Progenitor cell of endocrine pancreas (in vitro differentiated cells): ENCODE measurements at places on chromosomes 3 and 15.

GRCh38 chr3:23262766-23263165, 59.6 kb downstream of the UBE2E2 start:
- no peak for DNase-seq

DNA sequence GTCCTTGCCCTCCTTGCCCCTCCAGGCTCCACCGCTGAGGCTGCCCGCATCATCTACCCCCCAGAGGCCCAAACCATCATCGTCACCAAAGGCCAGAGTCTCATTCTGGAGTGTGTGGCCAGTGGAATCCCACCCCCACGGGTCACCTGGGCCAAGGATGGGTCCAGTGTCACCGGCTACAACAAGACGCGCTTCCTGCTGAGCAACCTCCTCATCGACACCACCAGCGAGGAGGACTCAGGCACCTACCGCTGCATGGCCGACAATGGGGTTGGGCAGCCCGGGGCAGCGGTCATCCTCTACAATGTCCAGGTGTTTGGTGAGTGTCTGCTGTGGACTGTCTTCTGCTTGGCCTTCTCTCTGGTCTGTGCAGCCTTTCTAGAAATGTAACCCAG, 61.0 kb downstream of the BOC start:
- DNase-seq = no peak

DNA sequence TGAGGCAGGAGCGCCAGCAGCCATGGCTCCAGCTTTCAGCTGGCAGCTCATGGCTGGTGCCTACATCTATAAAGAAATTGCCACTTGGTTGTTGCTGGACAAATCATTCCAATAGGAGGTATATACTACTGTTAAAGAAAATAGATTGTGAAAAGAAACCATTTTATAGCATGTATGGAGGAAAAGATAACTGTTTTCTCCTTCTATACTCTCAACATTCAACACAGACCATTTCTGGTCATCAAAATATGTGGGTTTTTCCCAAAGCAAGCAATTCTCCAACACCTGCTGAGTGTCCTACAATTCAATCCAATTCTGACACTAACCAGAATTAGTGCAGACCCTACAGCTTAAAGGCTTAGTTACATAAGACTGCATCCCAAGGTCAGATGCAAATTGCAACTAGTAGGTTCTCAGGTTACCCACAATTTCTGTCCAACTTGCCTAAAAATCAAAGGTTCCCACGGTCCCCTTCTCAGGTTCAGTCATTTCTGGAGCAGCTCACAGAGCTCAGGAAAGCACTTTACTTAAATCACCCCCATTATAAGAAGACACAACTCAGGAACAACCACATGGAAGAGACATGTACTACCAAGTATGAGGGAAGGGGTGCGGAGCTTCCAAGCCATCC, 42.4 kb upstream of the STRIT1 start:
- no peak for DNase-seq

DNA sequence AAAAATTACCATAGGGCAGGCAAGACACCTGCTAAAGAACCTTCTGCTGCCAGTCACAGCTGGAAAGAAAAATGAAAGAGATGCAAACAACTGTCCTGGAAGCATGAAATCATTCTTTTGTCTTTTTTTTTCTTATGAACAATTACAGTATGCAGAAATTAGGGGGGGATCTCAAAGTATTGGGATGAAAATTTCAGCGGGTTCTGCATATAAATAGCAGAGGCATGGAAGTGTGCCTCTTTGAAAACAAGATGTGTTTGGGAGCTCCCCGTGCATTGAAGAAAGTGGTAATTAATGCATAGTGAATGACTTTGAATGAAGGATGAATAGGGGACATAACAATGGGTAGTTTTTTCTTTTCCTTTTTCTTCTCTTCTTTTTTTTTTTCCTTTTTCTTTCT, 431.2 kb downstream of the SOX2 start:
- no peak for DNase-seq

- no peak for DNase-seq
Measured at GRCh38 chr3:99167071-99167470, 265.6 kb upstream of the DCBLD2 start.

DNA sequence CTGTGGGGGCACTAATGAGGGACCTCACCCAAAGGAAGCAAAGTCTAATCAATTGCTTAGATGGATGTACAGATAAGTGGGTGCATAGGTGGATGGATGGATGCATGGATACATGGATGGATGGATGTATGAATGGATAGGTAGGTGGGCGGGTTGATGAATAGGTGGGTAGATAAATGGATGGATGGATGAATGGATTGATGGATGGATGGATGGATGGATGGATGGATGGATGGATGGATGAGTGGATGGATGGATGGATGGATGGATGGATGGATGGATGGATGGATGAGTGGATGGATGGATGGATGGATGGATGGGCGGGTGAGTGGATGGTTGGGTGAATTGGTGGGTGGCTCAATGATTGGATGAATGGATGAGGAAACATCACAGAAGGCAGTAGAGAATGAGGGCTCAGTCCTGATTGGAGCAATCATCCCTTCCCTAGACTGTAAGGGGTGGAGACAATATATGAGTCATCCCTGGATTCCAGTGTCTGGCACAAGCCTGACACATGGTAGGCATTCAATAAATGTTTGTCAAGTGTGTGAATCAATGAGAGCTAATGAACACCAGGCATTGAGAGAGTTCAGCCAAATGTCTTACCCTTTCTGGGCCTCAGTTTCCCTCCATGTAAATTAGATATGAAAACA, 40.4 kb upstream of the PXYLP1 start:
- no peak for DNase-seq

DNA sequence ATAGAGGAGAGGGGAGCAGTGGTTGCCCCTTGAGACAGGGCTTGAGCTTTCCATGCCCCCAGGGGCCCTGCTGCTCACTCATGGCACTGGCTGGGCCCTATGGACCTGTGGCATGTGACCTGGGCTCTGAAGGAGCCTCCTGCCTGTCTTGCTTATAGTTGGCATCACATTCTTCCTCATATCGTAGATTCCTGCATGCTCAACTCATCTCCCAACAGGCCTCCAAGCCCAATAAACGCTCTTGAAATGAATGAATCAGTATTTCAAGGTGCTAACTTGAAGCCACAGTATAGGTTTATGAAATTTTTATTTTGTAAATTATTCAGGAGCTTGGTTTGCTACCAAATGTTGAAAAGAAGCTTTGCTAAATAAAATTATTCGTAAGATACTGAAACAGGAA, 93.3 kb upstream of the SLC7A14 start:
- DNase-seq = no peak

GRCh38 chr3:57963811-57964346, 44.3 kb upstream of the FLNB start:
- DNase-seq = no peak

DNA sequence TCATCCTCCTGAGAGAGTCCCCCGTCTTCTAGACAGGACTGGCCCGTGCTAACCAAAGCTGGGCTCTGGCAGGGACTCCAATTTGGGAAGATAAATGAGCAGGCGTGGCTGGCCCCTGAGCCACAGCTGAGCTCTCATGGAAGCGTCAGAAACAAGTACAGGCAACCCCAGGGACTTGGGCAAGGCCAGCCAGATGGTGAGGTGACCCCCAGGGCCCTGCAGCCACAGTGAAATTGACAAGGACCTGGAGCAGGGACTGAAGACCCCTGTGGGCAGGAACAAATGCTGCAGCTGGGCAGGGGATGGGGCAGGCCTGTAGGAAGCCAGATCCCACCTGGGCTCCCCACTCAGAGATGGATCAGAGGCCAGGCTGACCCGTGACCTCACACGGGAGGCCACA, 32.8 kb upstream of the CGNL1 start:
- DNase-seq = no peak

DNA sequence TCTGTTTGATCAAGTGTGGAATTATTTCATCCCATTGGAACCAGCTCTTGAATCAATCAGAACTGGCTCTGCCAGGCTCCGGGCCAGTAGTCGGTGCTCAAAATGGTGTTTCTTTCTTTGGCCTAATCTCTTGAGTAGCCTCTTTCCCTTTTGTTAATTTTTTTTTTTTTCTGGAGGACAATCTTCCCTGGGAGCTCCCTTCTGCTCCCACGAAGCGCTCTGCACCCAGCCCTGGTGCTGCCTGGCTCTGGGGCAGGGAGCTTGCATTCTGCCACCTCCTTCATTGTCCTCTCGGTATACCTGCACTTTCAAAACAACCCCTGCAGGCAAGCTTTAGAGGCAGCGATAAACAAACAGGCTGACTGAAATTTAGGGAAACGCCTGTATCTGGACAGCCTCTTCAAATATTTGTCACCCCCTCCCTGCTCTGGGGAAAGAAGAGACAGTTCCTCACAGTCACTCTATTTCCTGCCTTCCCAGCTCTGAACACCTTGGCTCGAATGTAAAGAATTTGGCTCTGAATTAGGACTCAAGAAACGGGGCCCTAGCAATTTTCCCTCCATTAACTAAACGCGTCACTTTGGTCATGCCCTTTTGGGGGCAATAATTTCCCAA, 1.1 kb upstream of the THSD4 start:
- no peak for DNase-seq

DNA sequence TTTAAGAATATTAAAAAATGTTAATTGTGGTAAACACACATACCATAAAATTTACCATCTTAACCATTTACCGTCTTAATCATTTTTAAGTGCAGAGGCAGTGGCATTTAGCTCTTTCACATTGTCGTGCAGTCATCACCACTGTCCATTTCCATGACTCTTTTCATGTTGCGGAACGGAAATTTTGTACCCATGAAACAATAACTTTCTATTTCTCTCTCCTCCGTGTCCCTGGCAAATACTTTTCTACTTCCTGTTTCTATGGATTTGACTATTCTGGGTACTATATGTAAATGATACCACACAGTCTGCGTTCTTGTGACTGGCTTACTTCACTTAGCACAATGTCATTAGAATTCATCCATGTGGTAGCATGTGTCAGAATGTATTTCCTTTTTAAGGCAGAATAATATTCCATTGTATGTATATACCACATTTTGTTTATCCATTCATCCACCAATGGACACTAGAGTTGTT, 27.9 kb downstream of the AKAP13 start:
- no peak for DNase-seq
